Stimulated activated CD4-positive, alpha-beta T cell treated with anti-CD3 and anti-CD28 coated beads, Interleukin-4, amount 100 ng/mL, for 1 hour (primary cell): ENCODE measurements at places on chromosomes 7 and 10.
A peak's percentile ranks its signal among the peaks of the same experiment; 100 is the strongest.

DNA sequence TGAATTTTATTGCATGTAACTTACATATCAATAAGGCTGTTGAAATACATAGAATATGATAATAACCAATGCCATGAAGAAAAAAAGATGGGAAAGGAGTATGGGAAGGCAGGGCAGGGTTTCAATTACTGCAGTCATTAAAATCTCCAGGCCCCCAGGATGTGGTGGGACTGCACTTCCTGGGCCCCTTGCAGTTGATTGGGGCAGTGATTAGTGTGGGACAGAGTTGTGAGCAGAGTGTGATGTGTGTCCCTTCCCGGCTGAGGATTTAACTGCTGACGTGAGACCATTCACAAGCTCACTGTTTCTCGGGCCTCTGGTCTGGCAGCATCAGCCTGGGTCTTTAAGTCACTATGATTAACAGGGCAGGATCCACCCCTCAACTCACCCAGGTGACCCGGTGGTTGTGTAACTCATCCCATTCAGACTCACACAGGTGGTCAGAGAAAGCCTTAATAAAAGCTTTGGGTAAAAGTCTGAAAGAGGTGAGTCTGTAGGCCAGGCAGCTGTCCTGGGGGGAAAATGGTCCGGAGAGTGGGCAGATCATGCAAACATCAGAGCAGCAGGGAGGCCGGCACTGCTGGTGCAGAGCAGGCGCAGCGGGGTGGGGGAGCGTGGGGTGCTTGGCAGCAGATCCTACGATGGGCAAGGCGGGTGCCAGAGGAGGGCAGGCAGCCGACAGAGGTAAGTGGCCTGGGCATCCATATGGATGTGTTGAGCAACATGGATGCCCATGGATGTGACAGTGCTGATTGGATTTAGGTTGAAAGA, 36.3 kb upstream of the WDFY4 start:
- no peak for DNase-seq

GRCh38 chr7:22569586-22570321, 69.8 kb upstream of the STEAP1B start:
- no peak for DNase-seq

- no peak for DNase-seq
Observed at GRCh38 chr10:48332166-48332870, 25.8 kb downstream of the MAPK8 start.

DNA sequence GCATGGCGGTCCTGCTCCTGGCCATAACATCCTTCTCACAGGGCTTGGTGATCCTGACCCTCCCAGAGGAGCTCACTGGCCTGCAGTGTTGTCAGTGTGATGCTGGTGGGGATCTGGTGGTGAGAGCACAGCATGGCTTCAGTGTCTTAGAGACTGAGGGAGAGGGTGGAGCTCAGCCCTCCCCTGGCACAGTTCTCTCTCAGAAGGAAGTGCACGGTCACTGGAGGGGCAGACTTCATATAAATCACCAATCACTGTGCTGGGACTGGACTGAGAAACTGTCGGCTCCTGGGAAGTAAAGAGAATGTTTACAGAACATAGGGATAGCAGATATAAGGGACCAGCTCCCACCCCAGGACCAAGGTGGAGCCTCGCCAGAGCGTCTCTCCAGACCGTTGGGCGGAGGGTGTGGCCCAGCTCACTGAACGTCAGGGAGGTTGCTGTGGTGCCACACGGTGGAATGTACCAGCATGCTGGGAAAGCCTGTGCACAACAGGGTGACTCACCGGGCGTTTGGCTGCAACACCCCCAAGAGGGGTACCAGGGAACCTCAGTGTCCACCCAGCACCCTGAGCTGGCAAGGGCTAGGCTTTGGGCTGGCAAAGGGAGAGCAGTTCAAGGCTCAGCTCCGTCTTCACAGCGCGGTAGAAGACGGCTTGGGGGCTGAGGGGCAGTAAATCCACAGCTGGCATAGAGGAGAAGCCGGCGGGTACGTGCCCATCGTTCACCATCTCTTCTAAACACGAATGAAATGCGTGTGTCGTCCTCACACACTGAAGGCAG, 8.8 kb upstream of the GET4 start:
- no peak for DNase-seq

DNA sequence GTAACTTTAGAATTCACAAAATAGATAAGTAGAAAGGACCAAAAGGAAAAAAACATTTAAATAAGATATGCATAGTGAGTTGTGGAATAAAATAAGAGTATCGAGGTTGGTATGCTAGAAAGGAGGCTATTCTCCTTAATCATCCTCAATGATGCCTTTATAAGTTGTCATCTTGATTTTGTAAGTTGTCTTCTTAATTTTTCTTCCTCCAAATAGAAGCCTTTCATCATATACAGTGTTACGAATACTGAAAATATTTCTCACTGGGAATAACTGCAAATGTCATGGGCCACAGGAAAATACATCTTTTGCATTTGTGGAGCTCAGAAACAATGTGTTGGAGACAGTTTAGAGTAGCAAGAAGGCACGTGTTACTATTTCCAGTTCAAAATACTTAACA, 31.5 kb upstream of the PRTFDC1 start:
- DNase-seq: no peak

DNA sequence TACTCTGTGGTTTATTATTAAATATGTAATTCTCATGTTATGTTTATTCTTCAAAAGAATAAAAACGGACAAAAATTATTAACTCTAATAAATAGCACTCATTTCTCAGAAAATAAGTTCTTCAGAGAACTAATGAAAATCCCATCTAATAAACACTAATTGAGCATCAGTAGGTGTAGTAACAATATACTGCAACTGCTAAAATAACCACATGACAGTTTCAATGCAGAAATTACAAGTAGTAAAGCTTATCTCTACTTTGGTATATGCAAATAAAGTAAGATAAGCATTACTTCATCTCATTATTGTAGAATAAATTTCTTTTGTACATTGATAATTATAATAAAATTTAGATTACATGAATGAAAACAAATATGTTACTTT, 56.4 kb upstream of the DKK1 start:
- no peak for DNase-seq

DNA sequence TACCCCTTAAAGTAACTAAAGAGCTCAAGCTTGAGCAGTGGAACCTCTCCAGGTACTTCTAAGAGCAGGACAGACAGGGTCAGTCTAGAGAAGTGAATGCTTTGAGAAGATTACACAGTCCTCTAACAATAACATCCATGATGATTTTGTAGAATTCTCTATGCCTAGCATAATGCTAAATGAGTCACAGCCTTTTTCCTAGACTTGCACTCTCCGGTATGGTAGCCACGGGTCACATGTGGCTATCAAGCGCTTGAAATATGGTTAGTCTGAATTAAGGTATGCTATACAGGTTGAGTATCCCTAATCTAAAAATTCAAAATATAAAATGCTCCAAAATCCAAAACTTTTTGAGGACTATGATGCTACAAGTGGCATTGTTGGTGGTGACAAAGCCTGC, 166.6 kb upstream of the MKLN1 start:
- no peak for DNase-seq

- no peak for DNase-seq
Observed at GRCh38 chr7:64881461-64882287, 21.4 kb upstream of the ZNF273 start.

GRCh38 chr7:123460616-123461015, 73.8 kb downstream of the IQUB start:
- DNase-seq: no peak

- DNase-seq: no peak
Observed at GRCh38 chr7:10790910-10791309, 182.8 kb upstream of the PHF14 start.

- no peak for DNase-seq
Observed at GRCh38 chr10:73887294-73888039, 13.1 kb upstream of the CAMK2G start.

DNA sequence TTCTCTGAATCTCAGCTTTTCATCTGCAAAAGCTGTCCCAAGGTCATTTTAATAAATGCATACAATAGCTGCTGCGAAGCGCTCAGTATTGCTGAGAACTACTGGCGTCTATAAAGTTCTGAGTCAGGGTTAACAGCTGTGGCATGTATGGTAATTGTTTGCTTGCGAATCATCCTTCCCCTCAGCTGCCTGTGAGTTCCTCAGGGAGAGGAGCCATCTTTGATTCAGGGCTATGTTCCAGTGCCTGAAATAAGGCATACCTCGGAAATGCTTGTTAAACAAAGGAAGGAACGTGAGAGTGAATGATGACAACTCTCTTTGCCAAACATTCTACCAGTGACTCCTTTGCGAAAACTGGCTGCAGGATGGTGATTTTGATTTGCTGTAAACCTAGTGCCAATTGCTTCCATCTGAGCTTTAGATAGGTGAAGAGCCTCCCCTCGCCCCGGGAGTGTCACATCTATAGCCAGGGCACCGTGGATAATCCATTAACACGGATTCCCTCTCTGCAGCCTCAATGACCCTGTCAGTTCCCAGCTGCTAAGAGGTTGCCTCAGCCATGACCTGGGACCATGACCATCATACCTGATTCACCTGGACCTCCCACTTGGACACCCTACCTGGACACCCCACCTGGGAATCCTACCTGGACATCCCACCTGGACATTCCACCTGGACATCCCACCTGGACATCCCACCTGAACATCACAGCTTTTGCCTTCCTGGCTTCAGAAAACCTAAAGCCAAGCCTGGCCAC, 39.6 kb downstream of the GPRIN2 start:
- DNase-seq: no peak

- no peak for DNase-seq
Observed at GRCh38 chr10:88179831-88180230, 316.4 kb downstream of the PTEN start.

- no peak for DNase-seq
Observed at GRCh38 chr10:3904419-3904960, 119.5 kb upstream of the KLF6 start.

GRCh38 chr10:121069061-121069850, 218.1 kb downstream of the WDR11 start:
- DNase-seq: no peak

DNA sequence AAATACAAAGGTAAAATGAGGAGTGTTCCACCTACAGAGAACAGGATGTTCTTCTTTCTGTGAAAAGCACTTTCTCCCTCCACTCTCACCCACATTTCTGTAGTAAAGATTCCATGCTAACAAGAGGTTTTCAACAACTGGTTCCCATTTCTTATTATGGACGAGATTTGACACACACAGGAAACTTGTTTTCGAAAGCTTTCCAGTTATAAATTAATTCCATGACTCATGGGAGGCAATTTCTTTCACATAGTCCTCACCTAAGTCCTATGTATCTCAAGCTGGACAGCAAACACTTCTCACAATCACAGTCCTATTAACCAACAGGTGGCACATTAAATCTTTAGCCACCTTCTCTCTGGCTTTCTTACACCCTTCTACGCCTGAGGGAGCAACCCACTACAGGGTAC, 24.5 kb downstream of the RAPGEF5 start:
- no peak for DNase-seq

DNA sequence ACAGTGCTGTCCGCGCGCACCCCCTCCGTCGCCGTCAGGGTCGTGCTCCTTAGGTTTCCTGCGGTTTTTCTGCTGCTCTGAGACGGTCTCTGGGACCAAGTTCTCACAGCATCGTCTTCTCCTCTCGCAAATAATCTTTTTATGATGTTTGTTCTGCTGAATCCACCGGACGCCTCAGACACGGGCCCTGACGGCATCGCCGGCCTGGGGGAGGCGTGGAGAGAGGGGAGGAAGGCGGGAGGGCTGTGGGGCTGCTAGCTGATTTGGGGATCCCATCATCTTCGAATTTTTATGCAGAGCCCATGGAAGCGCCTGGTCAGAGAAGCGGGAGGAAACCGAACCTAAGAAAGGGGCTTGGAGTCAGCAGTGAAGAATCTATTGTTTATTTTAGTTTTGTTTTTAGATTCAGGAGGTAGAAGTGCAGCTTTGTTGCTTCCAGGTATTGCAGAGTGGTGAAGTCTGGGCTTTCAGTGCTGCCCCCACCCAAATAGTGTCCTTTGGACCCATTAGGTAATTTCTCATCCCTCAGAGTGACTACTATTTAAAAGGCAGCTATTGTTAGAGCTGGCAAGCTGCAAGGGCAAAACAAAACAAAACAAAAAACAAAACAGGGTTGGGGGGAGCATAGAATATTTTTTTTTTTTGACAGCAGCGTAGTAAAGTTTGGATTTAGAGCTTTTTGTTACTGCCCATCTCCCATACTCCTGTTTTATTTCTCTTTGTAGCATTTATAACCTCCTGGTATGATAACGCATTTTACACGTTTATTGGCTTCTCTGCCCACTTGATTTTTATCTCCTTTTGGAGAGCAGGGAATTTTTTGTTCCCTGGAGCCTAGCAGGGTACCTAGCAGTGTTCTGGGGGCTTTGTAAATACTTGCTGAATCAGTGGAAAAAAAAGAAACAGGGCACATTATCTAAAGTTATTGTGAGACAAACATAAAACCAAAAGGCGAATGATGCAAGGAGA, 92.6 kb downstream of the SPAG6 start:
- peak; percentile 40 for DNase-seq

GRCh38 chr10:65571011-65571570, 1354.7 kb upstream of the LRRTM3 start:
- DNase-seq: no peak

GRCh38 chr7:117014673-117015133, 61.4 kb downstream of the ST7 start:
- DNase-seq: peak; percentile 21

- no peak for DNase-seq
Observed at GRCh38 chr10:92727550-92727949, 37.8 kb downstream of the HHEX start.

GRCh38 chr10:131961047-131961776, 20.5 kb downstream of the BNIP3 start:
- no peak for DNase-seq

DNA sequence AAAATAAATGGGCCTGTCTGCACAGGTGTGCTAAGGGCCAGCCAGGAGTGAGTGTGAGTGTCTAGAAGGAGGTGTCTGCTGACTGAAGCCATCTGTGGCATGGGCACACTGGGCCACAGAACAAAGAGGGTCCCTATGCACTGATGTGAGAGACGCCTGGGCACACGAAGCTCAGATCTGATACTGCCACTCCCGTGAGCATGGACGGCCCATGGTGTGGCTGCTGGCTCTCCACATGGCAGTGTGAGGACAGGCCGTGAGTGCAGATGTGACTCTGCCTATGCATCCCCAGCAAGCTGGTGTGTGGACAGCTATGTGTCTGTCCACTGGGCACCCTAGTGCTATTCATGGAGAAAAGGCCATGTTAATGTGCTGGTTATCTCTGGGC, 12.8 kb upstream of the MYL7 start:
- no peak for DNase-seq

DNA sequence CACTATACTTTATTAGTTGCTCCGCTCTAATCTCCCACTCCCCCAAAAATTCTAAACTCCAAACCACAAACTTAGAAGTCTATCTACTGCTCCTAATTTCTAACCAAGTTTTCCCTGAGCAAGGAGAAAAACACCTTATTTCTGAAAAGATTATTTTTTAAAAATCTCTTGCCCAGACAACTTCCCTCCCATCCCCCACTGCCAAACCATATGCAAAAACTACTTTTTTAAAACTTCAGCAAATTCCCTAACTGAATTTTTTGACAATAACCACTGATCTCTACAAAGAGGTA, 1.9 kb downstream of the UBE2H start:
- DNase-seq: no peak

- DNase-seq: no peak
Observed at GRCh38 chr7:262251-262572, 27.8 kb upstream of the FOXL3 start.

GRCh38 chr10:127275793-127276450, 79.5 kb upstream of the INSYN2A start:
- DNase-seq: no peak

GRCh38 chr7:139889186-139889871, 60.3 kb downstream of the TBXAS1 start:
- no peak for DNase-seq

- DNase-seq: no peak
Observed at GRCh38 chr7:109699661-109700060, 1130.0 kb downstream of the DNAJB9 start.

- no peak for DNase-seq
Observed at GRCh38 chr10:31215052-31215451, 104.0 kb upstream of the ZEB1 start.
